Endothelial cell (in vitro differentiated cells): ENCODE measurements at places on chromosomes 11 and 22. TPM values are rescaled to one million over a fixed set of nuclear protein-coding genes. Genes with fewer than 3 reads are reported as not detected.

The PDE2A gene
- 65.9 TPM for total RNA-seq

The MRGPRE gene
- not detected for total RNA-seq

The APOA5 gene
- total RNA-seq, result not detected

DNA sequence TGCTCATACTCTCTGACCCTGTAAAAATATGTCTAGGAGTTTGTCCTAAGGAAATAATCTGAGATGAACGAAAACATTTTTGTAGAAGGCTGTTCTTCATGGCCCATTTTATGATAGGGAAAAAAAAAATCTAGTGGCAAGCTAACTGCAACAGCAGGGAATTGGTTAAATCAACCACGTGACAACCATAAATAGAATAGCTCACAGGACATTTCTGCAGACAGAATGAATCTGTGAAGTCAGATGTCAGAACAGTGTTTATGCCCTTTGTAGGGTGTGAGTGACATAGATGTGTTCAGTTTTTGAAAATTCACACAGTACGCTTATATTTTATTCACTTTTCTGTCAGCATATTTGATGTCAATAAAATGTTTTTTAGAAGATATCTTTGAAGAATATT is 16.1 kb downstream of the ARHGAP1 start:
- no peak for DNase-seq
- H3K36me3 ChIP-seq, result peaks cover 28% of the 10 kb centered on the region

DNA sequence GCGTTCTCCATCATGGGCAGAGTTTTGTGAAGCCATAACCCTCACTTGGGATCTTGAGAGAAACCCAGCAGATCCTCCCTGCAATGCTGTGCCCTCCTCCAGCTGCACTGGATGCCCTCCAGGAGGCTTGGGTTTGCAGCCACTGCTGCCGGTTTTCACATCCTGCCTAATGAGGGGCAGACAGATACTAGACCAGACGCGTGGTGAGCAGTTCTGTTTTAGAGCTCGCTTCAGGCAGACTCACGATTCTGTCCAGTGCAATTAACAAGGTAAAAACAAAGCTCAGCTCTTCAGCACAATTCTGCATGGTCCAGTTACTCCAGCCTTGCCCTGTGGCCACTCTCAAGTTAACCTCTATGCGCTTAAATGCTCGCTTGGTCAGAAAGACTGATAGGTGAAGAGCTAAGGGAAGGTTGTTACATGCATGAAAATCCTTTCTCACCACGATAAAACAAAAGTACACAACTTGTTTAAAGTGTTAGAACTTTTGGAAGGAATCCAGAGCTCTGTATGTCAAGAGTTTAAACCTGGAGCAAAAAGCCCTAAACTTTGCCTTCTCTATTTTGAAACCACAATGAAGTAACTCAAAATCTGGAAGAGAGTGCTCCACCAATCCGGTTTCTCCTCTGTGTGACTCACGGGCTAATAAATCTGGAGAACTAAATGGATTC is 292.3 kb upstream of the FAT3 start:
- no peak for DNase-seq
- H3K4me1 ChIP-seq, result peaks cover 13% of the 10 kb centered on the region
- H3K4me3 ChIP-seq, result no peak overlapping the region
- H3K27me3 ChIP-seq, result no peaks in the 10 kb centered on the region
- H3K27ac ChIP-seq, result no peak overlapping the region

DNA sequence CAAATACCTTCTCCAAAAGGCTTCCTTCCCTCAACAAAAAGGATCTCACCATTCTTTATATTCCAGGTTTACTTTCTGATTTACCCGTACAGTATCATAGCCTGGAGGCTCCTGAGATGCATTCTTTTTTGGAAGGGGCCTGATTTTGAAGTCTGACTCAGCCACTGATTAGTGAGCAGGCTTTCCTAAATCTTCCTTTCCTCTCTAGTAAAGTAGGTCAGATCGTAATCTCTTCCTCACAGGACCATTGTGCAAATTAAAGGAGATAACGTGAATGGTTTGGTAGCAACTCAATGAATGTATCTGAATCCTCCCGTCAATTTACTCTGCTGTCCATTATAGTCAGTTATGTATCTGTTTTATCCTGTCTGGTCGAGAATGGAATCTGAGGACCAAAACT is 227.7 kb upstream of the ANO5 start:
- no peaks in the 10 kb centered on the region for H3K27me3 ChIP-seq
- H3K4me3 ChIP-seq, result no peak overlapping the region
- peaks cover 12% of the 10 kb centered on the region for H3K4me1 ChIP-seq
- H3K27ac ChIP-seq, result no peak overlapping the region
- no peak for DNase-seq

DNA sequence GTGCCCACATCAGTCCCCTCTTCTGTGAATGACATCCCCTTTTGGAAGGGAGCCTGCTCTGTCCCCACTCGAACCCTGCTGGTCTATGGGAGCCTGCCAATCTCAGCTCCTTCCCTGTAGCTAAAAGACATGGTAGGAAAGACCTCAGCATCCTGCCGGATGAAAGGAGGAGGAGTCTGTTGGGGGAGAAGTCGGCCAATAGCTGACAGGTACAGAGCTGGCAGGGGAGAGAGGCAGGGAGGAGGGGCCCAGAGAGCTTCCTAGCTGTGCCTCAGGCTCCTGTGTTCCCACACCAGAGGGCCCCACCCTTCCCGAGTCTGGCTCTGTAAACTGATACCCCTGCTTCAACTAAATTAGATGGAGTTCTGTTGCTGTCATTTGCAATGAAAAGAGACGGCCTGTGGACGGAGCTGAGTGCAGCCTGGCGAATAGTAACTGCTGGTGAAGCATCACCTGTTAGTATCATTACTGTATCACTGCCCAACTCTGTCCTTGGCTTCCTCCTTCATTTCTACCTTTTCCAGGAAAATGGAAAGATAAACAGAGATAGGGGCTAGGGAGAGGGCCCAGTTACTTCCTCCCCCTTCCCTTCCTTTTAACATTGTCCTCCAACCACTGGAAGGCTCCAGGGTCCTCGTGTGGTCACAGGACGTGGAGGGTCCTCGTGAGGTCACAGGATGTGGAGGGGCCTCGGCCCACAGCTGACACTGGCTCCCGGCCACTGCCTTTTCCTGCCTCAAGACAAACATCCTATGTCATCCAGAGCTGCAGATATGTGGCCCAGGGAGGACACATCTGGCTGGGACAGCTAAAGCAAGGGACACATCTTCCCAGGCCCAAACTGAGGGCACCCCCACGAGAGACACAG is 15.1 kb downstream of the FXYD6 start:
- H3K27ac ChIP-seq, result peak overlapping the region; percentile 72
- H3K4me1 ChIP-seq, result peaks cover 26% of the 10 kb centered on the region
- H3K36me3 ChIP-seq, result no peaks in the 10 kb centered on the region

DNA sequence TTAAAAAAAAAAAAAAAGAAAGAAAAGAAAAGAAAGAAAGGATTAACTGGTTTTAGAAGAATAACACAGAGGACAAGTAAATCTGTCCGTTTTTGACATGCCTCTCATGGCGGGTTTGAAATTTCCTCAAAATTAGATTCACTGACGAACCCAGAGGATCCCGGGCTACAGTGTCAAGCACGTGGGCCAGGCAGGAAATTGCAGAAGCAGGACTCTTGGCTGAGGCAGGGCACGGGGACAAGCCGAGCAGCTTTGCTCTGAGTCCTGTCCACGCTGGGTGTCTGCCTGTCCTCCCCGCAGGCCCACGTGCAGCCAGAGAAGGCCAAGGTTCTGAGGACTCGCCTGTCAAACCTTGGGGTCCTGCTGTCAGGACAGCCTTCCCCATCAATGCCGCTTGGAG is 24.7 kb downstream of the GAL start:
- peaks cover 5% of the 10 kb centered on the region for H3K36me3 ChIP-seq
- no peak overlapping the region for H3K27ac ChIP-seq
- DNase-seq, result no peak
- peaks cover 7% of the 10 kb centered on the region for H3K4me1 ChIP-seq
- H3K27me3 ChIP-seq, result no peaks in the 10 kb centered on the region
- no peak overlapping the region for H3K4me3 ChIP-seq

DNA sequence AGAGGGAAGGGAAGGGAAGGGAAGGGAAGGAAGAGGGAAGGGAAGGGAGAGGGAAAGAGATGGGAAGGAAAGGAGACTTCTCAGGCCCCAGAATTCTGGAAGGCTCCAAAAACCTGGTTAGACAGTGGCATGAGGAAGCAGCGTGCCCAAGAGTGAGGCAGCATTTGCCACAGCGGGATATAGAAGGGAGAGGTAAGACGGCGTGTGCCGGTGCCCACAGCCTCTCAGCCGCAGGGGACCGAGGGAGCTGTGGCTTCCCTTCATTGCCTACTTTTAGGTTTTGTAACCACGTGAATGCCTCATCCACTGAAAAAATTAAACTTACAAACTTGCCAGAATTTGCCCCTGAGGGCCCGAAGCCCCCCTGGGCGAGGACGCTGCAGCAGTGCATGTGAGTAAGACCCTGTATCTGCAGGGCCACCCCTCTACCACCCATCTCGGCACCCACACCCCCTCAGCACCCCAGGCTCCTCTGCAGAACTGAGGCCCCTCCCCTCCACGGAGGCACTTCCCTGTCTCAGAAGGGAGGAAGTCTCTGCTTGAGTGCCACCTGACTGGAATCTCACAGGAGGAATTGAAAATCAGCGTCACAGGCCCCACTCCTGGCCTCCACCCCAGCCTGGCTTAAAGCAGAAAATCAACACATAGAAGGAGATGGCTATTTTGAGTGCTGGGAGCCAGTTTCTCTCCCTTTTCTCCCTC is 58.1 kb downstream of the LINC01488 start:
- peaks cover 19% of the 10 kb centered on the region for H3K4me1 ChIP-seq
- no peaks in the 10 kb centered on the region for H3K27me3 ChIP-seq
- no peak for DNase-seq
- H3K36me3 ChIP-seq, result no peaks in the 10 kb centered on the region
- H3K4me3 ChIP-seq, result no peak overlapping the region

DNA sequence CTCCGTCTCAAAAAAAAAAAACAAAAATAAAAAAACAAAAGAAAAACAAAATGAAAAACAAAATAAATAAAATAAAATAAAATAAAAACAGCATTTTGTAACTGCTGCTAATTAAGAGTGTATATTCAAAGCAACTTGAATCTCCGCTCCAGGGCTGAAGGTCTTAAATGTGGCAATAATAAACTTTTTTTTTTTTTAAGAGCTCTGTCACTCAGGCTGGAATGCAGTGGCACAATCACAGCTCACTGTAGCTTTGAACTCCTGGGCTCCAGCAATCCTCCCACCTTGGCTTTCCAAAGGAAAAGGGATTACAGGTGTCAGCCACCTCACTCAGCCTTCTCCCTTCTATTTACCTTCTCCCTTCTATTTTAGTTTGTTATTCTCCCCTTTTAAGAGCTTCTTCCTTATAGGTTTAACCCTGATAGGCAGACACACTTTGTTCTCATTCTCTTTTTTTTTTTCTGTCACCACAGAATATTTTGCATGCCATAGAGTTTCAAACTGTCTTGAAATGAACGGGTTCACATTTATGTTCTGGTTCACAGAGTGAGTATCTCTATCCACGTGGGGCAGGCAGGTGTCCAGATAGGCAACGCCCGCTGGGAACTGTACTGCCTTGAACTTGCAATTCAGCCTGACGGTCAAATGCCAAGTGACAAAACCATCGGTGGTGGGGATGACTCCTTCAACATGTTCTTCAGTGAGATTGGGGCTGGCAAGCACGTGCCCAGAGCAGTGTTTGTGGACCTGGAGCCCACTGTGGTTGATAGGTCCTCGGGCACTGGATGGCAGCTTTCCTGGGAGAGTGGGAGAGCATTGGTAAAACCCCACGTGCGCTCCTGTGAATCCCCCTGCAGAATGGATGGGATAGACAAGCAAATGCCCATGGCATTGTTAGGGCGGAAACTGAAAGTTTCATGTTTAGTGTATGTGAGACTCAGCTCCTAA is 19.4 kb downstream of the LRRC74B start:
- no peaks in the 10 kb centered on the region for H3K36me3 ChIP-seq
- H3K4me1 ChIP-seq, result no peaks in the 10 kb centered on the region
- H3K4me3 ChIP-seq, result no peak overlapping the region
- DNase-seq, result no peak
- H3K27me3 ChIP-seq, result peaks cover 2% of the 10 kb centered on the region
